ENCODE measurements at places on chromosomes 16 and 17.
A peak's percentile ranks its signal among the peaks of the same experiment; 100 is the strongest.

DNA sequence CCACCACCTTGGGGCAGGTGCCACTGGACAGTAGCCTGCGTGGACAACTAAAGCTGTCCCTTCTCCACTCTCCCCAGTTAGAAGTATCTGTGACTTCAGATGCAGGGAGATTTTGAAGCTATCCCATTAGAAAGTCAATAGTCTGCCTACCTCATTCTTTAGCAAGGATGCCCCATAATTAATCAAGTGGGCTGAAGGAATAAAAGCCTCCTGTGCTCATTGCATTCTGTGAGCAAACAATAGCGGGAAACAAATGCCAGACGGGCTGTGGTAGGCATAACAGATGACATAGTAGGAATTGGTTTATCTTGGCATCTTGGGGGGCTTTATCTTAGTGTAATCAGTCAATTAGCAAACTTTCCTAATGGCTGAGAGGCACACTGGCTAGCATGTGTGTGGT, 96.7 kb upstream of the HSBP1 start:
- peaks cover 3% of the 10 kb centered on the region for H3K4me1 ChIP-seq
- no peak overlapping the region for H3K27ac ChIP-seq
- peaks cover 5% of the 10 kb centered on the region for H3K27me3 ChIP-seq
- DNase-seq: no peak

DNA sequence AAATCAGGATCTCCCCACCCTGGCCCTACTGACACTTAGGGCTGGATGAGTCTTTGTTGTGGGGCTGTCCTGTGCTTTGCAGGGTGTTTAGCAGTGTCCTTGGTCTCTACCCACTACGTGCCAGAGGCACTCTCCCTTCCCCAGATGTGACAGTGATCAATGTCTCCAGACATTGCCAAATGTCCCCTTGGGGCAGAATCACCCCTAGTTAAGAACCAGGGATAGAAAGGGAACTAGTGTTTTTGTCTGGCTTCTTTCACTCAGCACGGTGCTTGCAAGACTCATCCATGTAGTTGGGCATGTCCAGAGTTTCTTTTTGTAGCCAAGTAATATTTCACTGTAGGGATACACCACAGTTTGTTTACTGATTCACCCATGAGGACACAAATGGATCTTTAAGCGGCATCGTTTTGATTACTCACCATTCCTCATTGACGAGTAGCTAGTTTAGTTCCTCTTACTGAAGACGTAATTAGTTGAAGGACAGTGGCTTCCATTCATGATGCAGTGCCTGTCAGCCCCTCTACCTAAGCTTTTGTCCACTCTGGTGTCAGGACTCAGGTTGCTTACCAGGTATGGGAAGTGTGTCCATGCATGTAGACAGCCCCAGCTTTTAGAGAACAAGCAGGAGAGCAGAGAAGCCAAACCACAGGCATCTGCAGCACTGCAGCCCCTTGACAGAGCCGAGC, 26.0 kb upstream of the ITGB4 start:
- H3K27me3 ChIP-seq: peaks cover 3% of the 10 kb centered on the region
- no peak for DNase-seq
- peaks cover 31% of the 10 kb centered on the region for H3K36me3 ChIP-seq

DNA sequence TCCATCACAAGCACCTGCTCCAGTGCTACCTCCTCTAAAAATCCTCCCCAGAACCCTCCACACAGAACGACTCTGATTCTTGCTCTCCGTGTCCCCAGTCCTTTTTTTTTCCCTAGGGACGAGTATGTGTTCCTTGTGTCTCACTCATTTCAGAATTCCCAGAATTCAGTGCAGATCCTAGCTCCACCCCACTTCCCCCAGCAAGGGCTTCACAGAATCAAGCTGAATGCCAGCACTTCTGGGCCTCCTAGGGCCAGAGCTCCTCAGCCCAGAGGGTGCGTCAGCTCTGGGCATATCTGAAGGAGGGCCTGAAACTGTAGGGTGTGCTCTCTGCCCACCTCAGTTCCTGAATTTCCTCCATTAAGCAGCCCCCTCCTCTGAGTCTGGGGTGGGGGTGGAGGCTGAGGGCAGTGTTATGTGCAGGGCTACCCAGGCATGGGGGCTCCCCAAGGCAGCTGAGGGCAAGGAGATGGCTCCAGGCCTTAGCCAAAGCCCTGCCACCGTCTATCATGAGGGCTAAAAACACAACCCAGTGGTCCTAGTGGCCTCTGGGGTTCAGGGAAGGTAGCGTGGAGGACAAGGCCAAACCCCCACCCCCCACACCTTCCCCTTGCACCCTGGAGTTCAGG, 6.5 kb downstream of the UNC119 start:
- no peaks in the 10 kb centered on the region for H3K36me3 ChIP-seq
- H3K27ac ChIP-seq: no peak overlapping the region
- peak overlapping the region; percentile 12 for H3K4me3 ChIP-seq
- no peaks in the 10 kb centered on the region for H3K27me3 ChIP-seq

DNA sequence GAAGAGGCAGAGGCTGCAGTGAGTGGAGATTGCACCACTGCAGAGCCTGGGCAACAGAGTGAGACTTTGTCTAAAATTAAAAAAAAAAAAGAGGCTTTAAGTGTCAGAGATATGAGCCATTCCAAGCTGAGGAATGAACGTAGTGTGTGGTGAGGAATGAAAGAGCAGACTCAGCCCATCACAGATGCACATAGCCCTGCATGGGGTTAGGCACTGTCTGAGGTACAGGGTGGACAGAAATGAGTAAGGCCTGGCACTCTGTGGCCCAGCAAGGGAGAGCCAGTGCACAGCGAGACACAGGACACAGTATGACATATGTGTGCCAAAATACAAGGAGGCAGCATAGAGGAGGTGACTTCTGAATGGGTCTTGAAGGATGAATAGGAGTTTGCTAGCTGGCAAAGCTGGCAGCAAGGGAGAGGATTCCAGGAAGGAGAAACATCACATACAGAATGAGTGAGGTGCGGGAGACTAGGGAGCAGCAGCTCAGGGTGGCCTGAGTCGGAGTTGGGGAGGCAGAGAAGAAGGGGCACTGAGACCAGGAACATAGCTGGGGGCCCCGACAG, 8.7 kb upstream of the ZNF469 start:
- no peaks in the 10 kb centered on the region for H3K36me3 ChIP-seq
- no peak overlapping the region for H3K27ac ChIP-seq
- no peaks in the 10 kb centered on the region for H3K4me1 ChIP-seq
- H3K4me3 ChIP-seq: no peak overlapping the region
- peaks cover 2% of the 10 kb centered on the region for H3K27me3 ChIP-seq
- DNase-seq: no peak

DNA sequence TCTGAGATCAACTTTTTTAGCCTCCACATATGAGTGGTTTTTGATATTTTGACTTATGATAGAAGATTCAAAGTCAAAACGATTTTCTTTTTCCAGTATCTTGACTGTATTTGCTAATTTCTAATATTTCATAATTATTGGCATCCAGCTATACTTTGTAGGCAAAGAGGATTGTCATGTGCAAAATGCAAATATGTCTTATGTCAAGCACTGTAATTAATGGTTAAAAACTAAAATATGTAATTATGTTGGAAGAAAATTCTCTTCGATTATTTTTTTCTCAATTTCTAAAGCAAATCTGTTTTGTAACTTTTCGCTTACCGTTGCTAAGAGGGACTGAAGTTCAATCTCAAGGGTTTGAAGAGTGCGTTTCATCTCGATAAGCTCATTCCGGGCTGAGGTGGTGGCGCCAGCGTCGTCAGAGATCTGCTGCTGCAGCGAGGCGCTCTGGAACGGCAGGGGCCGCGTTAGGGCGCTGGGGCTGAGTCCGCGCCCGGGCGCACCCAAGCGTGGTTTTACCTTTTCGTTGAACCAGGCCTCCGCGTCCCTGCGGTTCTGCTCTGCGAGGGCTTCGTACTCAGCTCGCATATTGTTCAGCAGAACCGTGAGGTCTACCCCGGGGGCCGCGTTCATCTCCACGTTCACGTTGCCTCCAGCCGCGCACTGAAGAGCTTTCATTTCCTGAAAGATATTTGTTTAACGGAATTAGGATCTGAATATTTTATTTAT, 3.0 kb downstream of the KRT27 start:
- no peak overlapping the region for H3K4me3 ChIP-seq
- no peak for DNase-seq
- no peak overlapping the region for H3K27ac ChIP-seq
- no peaks in the 10 kb centered on the region for H3K4me1 ChIP-seq

GRCh38 chr17:75205793-75206163, 299 bp downstream of the NUP85 start:
- peaks cover 5% of the 10 kb centered on the region for H3K27me3 ChIP-seq
- peaks cover 16% of the 10 kb centered on the region for H3K36me3 ChIP-seq
- peak overlapping the region; percentile 98 for H3K4me3 ChIP-seq
- no peak for DNase-seq
- H3K27ac ChIP-seq: peak overlapping the region; percentile 95
- H3K4me1 ChIP-seq: peaks cover 12% of the 10 kb centered on the region

DNA sequence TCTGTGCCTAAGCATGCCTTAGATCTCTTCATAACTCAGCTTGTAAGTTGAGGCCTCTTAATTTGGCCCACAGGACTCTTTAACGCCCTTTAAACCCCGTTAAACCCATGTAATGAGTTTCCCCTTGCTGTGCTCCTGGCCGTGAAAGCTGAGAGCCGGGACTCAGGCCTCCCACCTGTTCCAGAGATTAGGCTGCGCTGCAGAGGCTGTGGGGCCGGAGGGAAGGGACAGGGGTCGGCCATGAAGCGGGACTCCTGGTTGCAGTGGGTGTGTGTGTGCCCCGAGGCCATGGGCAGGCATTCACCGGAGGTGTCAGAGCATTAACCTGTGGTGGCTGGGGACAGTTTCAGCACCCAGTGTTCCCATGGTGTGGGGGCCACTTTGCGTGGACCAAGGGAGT, 150.8 kb upstream of the IRX3 start:
- no peak overlapping the region for H3K27ac ChIP-seq
- H3K36me3 ChIP-seq: no peaks in the 10 kb centered on the region
- DNase-seq: no peak
- H3K4me1 ChIP-seq: no peaks in the 10 kb centered on the region
- H3K27me3 ChIP-seq: peaks cover 3% of the 10 kb centered on the region
- no peak overlapping the region for H3K4me3 ChIP-seq

GRCh38 chr17:73138541-73139138, 26.2 kb upstream of the SSTR2 start:
- peaks cover 10% of the 10 kb centered on the region for H3K27me3 ChIP-seq

DNA sequence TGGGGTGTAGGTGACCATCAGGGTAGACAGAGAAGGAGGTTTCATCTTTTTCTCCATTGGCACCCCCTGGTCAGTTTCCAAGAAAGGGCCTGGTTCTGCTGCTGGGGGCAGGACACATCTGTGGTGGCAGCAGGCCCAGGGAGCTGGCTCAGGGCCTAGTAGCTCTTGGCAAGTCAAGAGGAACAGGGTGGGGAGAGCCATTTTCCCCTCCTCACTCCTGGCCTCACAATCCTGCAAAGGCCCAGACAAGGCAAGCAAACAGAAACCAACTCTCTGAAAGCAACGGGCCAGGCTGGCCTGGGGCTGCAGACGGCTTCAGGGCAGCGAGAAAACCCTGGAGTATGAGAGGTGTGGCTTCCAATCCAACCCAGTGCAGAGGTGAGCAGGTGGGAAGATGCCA, 192.9 kb upstream of the DYNLRB2 start:
- no peak for DNase-seq
- H3K27me3 ChIP-seq: no peaks in the 10 kb centered on the region
- H3K27ac ChIP-seq: no peak overlapping the region

DNA sequence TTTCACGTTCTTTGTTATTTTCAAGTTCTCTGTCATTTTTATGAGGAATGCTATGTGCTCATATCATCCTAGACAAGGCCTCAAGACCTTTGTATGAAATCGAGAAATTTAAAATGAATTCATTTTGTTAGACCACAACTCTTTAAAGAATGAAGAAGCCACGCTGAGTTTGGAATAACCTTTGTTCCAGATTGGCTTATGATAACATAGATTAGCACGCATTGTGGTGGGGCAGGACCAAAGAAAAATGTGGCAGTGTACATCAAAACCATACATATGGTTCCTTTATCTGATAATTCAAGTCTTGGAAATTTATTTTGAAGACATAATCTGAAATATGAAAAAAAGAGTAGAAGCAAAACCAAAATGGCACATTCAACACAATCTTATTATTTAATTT, 2.2 kb downstream of the HSD17B2 start:
- H3K36me3 ChIP-seq: no peaks in the 10 kb centered on the region
- DNase-seq: no peak
- no peak overlapping the region for H3K27ac ChIP-seq

DNA sequence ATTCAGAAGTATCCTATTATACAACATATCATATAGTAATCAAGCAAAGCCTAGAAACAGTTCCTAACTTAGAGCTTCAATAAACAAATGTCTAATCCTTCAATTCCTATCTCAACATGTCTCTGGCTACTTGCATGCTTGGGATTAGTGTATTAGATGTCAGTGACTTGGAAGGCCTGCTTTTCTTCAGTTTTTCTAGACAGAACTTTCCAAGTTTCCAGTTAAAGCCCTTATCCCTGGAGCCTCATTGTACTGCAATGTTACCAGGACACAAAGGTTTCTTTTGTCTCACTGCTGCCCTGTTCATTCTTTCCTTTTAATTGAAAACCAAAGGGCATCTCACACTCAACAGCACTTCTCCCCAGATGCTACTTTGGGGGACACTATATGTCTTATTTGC, 16.5 kb downstream of the PSME3IP1 start:
- no peak overlapping the region for H3K27ac ChIP-seq
- peaks cover 25% of the 10 kb centered on the region for H3K36me3 ChIP-seq
- no peak overlapping the region for H3K4me3 ChIP-seq
- H3K4me1 ChIP-seq: peaks cover 21% of the 10 kb centered on the region
- DNase-seq: no peak

GRCh38 chr17:14805348-14805747, 459.8 kb downstream of the PMP22 start:
- H3K4me1 ChIP-seq: peaks cover 8% of the 10 kb centered on the region
- DNase-seq: no peak
- H3K4me3 ChIP-seq: no peak overlapping the region
- H3K36me3 ChIP-seq: no peaks in the 10 kb centered on the region
- no peak overlapping the region for H3K27ac ChIP-seq

- no peak overlapping the region for H3K4me3 ChIP-seq
- H3K4me1 ChIP-seq: peaks cover 9% of the 10 kb centered on the region
- peak; percentile 84 for DNase-seq
- H3K36me3 ChIP-seq: no peaks in the 10 kb centered on the region
Measured at GRCh38 chr17:19992803-19993713, 15.4 kb upstream of the AKAP10 start.

DNA sequence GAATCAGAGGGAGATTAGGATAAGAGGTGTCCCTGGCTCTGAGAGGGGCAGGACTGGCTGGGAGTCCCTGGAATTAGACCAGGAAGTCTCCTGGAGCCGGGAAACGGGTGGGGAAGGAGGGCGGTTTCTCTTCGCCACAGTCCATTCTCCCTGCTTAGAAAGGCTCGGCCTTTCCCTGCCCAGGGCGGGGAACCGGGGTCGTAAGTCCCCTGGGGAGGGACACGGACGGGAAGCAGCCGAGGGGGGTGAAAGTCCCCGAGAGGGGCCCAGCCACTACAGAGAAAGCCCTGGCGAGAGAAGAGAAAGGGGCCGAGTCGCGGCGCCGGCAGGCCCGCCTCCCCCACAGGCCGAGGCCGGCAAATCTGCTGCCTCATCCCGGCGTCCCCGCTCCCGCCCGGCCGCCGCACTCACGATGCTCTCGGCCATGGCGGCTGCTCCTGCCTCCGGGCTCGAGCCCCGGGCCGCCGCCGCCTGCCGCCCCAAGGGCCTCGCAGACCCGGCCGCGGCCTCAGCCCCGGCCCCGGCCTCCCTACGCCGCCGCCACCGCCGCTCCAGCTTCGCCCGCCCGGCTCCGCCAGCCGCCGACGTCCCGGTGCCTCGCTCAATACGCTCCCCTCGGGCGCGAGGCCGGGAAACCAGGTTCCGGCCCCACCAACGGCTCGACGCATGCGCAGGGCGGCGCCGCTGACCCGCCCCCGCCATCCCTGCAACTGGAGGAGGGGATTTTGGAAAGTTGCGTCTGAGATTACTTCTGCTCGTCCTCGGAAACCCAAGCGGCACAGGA, at the start of the genes NPLOC4 and TSPAN10:
Gene NPLOC4 (minus strand): TSS at position 608 of the 784 bp plus-strand sequence. CDS start 182 bp downstream, at position 426.
Gene TSPAN10 (plus strand): TSS at position 692 of the 784 bp plus-strand sequence. CDS start 5,217 bp downstream, outside the sequence.
- H3K4me1 ChIP-seq: peaks cover 14% of the 10 kb centered on the region
- DNase-seq: peak; percentile 94
- peak within 1 kb of the TSS; percentile 99 for H3K27ac ChIP-seq
- H3K27me3 ChIP-seq: peaks cover 8% of the 10 kb centered on the region
- peaks cover 9% of the 10 kb centered on the region for H3K36me3 ChIP-seq
